Spleen (tissue), 13 donors: ENCODE measurements at places on chromosomes 2 and 18. TPM values are rescaled to one million over a fixed set of nuclear protein-coding genes. Genes with fewer than 3 reads are reported as not detected.

DNA sequence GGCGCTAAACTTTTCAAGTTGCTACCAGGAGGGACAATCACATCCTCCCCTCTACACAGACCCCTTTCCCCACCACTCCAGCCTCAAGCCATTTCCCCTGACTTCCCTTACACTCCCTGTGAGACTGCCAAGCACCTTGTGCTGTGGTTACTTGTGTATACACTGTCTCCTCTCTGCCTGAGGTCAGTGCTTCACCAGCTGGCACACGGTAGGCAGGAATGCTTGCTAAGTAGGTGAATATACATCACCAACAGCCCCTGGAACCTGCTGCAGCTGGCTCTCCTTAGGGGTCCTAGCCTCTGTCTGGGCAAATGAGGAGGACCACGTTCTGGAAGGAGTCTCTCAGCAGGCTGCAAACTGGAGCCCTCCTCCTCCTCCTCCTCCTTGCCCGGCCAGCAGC is 38.3 kb upstream of the ACAA2 start:
- DNase-seq, result no peak

DNA sequence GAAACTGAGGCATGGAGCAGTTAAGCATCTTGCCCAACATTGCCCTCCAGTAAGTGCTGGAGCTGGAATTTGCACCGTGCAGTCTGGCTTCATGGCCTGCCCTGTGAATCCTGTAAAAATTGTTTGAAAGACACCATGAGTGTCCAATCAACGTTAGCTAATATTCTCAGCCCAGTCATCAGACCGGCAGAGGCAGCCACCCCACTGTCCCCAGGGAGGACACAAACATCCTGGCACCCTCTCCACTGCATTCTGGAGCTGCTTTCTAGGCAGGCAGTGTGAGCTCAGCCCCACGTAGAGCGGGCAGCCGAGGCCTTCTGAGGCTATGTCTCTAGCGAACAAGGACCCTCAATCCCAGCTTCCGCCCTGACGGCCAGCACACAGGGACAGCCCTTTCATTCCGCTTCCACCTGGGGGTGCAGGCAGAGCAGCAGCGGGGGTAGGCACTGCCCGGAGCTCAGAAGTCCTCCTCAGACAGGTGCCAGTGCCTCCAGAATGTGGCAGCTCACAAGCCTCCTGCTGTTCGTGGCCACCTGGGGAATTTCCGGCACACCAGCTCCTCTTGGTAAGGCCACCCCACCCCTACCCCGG is 1.3 kb downstream of the PROC start:
- no peak for DNase-seq

DNA sequence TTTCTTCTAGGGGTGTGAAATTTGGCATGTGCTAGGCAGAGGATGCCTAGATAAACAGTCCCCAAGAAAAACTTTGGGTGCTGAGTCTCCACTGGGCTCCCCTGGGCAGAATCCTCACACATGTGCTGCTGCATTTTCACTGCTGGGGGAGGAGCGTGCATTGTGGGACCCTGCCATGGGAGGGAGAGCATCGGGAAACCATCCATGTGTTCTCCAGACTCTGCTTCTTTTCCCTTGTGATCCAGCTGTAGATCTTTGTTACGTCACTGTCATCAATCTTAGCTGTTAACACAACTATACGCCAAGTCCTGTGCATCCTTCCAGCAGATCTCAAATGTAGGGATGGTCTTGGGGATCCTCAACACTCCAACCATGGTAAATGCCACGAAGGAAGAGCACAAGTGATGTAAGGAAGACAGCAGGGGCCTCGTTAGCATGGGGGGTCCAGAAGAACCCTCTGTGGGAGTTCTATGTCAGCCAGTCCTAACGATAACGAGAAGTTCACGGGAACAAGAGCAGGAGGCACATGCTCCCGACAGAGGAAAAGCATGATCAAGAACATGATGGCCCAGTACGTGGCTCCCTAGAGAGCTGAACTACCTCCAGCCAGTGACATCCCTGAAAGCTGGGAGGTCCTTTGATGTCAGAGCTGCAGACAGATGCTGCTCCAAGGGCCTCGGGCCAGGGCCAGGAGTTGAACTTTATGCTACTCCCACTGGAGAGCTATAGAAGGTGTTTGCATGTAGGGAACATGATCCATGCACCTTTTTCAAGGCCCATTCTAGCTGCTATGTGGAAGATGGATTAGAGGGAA is 41.1 kb upstream of the NPAS2 start:
- DNase-seq, result no peak

- DNase-seq, result no peak
Measured at GRCh38 chr2:31086590-31086989, 51.6 kb downstream of the GALNT14 start.

DNA sequence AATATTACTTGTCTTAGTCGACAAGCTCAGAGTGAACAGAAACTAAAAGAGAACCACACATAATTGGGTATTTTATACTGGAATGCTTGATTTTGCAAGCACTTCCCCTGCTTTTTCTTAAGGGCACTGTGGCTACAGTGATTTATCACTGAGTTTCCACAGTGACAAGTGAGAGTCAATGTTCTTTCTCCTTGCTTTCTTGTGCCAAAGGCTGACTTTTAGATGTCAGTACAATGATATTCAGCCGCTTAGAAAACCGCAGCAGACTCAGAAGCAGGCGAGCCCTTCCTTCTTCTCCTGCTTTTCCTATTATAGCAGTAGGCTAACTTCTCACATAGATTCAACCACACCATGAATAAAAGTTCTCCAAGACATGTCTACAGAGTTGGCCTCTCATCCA is 1603.6 kb upstream of the NXPH2 start:
- DNase-seq, result no peak

GRCh38 chr18:26869640-26870039 is 4.1 kb upstream of the AQP4 start:
- no peak for DNase-seq

GRCh38 chr18:80033181-80034067 is 810 bp upstream of the RBFA start:
- DNase-seq, result no peak

- DNase-seq, result no peak
Measured at GRCh38 chr2:61951881-61952280, 46.4 kb downstream of the COMMD1 start.

Gene DYNAP
- total RNA-seq, result 2.6 TPM

DNA sequence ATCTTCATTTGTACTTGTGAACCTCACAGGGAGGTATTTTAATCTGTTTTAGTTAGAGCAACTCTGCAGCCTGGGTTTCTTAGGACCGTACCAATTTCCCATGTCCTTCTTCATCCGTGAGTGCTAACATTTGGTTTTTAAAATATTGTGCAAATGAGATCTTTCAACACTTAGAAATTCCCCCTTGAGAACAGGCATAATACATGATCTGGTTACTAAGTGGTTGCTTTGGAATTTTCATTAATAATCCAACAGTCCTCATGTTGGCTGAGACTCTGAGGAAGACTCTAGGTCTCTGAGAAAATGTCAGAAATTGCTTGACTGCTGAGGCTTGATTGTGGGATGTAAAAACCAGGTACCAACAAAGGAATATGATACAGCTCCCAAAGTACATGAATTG is 125.6 kb upstream of the CDCA7 start:
- DNase-seq, result no peak

DNA sequence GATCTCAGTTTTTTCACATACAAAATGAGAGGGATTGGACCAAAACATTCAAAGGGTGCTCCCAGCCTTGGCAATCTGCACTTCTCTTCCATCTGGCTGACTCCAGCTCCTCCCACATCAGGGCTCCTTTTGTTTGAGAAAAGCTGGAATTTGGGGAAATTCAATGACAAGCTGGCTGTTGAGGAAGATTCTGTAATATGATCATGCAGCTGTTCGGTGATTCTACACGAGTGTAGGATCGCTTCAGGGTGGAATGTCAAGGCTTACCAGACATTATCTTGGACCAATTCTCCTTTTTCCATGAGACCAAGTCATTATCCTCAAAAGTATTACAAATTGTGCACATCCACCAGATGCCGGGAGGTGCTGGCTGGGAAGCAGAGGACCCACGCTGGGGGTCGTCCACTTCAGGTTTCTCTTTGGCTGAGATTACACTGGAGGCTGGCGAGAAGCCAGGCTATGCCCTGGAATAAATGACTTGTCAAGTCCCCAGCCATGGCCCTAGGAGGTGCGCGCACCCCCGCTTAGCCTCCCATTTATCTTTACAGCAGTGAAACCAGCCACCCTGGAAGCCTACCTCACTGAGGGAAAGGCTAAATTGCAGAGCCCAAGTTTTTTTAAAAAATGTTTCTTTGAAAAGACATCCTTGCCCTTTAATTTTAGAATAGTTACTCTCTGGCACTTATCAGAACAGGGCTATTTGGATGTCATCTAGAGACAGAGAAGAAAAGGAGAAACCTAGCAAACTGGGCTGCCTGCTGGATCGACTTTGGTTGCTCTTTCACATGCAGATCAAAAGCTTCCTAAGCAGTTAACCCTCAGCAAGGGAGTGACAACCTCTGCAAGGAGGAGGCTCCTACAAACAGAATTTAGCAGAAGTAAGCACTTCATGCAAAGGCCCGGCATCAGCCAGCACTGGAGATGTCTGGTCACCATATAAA is 42.5 kb upstream of the LCLAT1 start:
- no peak for DNase-seq

- DNase-seq, result no peak
Measured at GRCh38 chr2:42079737-42080287, 32.0 kb downstream of the PKDCC start.

Gene GRHL1
- 1.7 TPM for total RNA-seq

DNA sequence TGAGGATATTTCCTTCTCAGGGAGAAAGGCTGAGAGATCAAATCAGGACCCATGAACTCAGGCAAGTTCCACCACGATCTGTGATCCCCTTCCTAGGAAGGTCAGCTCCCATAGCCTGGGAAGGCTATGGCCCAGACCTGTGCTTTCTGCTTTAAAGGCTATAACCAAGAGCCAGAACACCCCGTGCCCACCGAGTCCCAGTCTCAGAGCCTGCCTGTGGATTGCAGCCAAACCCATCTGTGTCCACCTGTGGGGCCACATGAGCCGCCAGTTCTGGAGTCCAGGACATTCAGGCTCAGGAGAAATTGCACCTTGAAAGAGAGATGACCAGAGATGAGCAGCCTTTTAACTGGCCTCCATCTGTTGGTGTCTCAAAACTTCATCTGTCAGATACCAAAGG is 46.9 kb downstream of the MAL start:
- DNase-seq, result no peak

Gene KANSL3
- total RNA-seq, result 45.2 TPM

Gene EVA1A
- 29.3 TPM for total RNA-seq

- DNase-seq, result no peak
Measured at GRCh38 chr2:76977846-76978727, 544.1 kb downstream of the LRRTM4 start.

Gene PIKFYVE
- total RNA-seq, result 50.9 TPM

DNA sequence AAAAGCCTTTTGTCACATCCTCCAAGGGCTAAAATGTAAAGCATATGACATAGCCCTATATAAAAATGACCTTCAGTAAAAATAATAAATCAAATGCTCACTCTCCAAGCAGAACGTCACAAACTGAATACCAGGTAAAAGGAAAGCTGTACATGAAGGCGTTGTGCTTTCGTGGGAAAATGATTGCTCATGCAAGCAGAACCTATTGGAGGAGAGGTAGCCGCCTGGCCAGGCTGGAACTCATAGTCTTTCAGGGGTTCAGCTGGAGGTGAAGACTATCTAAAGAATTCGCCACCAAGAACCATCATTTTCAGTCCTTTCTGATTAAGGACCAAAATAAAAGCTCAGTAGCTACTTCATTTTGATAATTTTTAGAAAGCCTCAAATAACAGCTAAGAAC is 44.7 kb downstream of the ANKRD44 start:
- no peak for DNase-seq

DNA sequence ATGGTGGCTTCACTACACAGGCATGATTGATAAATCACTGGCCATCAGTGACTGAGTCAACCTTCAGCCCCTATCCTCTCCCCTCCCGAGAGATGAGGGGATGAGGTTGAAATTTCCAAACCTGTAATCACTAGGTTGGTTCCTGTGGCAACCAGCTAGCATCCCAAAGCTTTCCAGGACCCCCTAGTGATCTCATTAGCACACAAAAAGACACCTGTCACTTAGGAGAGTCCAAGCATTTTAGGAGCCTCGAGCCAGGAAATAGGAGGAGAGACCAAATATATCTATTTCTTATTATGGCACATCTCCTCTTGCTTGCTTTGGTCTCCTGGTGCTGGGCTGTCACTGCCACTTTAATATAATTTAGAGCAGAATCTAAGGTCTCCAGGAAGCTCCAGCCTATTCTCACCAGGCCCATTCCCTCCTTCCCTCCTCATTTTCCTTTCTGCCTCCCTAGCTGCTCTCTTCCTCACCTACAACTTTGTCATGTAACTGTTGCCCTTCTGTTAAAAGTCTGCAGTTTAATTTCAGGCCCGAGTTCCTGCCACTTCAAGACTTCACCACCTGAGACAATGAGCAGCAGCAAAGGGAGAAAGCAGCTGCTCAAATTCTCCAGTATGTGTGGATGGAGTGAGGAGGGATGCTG is 33.2 kb upstream of the NAB1 start:
- no peak for DNase-seq

Gene RUFY4
- total RNA-seq, result 2.2 TPM
